Left renal cortex interstitium (tissue), 4 donors: ENCODE measurements at places on chromosomes 6 and 20.

DNA sequence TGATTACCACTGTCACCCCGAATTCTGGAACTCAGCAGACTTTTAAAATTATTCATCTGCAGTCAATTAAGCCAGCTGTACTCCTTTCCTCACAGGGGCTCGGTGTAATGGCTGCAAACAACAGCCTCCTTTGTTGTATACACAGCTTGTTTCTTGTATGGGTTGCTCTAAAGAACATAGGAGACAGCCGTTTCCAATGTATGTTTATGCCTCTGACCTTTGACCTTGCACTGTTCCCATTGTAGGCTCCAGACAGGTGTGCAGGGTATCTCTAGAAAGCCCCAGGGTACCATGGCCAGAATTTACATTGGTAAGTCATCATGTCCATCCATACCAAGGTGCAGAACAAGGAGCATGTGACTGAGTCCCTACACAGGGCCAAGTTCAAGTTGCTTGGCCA, 11.5 kb upstream of the TENT5A start:
- no peak for DNase-seq

DNA sequence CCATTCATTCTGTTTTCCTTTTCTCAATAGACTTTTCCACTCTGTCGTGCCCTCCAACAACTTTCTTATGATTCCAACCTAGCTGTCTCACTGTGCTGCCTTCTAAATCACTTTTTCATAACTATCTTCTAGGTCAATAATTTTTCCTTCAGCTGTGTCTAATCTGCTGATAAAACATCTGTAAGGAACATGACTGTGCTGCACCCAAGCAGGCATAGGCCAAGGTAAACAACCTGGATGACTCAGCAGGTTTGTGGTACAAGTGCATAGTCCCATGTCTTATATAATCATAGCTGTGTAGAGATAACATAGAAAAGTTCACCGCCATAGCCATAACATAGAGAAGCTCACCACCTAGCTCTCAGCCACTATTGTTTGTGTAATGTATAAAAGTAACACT, 332.3 kb downstream of the PLCB1 start:
- DNase-seq = no peak

DNA sequence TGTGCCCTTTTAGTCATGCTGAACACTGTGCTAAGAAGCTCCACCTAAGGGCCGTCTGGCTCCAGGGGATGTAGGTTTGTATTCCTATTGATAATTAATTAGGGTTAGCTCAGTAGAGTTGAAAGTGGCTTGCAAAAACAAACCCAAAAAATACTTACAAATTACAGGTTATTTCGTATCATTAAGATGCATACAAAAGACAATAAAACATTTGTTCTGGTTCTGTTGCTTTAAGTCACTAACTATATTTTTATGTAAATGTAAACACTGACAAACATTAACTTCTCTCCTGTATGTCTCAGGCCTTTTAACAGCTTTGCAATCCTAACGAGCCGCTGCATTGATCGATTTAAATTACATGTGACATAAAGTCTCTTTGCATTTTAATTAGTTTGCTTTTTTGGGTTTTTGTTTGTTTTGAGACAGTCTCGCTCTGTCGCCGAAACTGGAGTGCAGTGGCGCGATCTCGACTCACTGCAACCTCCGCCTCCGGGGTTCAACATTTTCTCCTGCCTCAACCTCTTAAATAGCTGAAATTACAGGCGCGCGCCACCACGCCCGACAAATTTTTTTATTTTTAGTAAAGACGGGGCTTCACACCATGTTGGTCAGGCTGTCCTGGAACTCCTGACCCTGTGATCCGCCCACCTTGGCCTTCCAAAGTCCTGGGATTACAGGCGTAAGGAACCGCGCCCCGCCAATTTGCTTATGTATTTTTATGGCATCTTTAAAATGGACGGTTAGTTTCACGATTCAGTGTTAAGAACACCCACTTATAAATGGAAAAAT, 110.9 kb downstream of the HFE start:
- DNase-seq = no peak

- no peak for DNase-seq
These were observed 26.9 kb downstream of the DEFB114 start for GRCh38 chr6:49937017-49937416.

- DNase-seq = no peak
These were observed 107.0 kb upstream of the BMP2 start for GRCh38 chr20:6660441-6660840.
